ENCODE measurements at places on chromosomes 7 and 10.

GRCh38 chr10:31648966-31649365, 279.7 kb downstream of the ARHGAP12 start:
- DNase-seq: no peak

- DNase-seq: no peak
Observed at GRCh38 chr7:141674171-141674671, 27.7 kb downstream of the DENND11 start.

DNA sequence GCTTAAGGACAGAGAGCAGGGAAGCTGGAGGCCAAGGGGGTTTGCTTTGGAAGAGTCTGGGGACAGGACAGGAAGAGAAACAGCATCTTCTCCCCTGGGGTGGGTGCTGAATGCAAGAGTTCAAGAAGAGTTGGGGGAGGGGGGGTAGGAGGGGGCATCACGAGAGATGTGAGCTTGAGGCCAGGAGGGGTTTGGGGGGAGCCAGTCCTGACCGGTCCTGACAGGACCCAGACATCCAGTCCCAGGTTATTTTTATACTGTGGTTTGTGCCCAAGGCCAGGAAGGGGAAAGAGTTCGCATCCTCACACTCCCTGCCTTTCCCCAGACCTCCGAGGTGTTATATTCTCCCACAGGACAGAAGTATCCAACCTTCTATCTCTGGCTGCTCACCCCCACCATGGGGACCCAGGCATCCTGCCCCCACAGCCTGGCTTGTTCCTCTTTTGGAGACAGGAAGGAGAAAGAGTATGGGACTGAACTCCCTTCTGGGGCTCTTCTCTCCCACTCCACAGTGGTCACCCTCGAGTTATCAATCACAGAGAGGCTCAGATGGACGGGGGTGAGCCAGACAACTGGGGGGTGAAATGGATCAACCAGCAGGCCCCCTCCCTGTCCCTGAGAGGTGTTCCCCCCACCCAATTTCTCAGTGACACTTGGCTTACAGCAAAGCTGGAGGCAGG, 2.8 kb downstream of the TSC22D4 start:
- no peak for DNase-seq

- DNase-seq: peak; percentile 36
Observed at GRCh38 chr10:122510736-122511135, 49.4 kb downstream of the HTRA1 start.

- no peak for DNase-seq
Observed at GRCh38 chr10:127564644-127565043, 15.5 kb downstream of the NPS start.

DNA sequence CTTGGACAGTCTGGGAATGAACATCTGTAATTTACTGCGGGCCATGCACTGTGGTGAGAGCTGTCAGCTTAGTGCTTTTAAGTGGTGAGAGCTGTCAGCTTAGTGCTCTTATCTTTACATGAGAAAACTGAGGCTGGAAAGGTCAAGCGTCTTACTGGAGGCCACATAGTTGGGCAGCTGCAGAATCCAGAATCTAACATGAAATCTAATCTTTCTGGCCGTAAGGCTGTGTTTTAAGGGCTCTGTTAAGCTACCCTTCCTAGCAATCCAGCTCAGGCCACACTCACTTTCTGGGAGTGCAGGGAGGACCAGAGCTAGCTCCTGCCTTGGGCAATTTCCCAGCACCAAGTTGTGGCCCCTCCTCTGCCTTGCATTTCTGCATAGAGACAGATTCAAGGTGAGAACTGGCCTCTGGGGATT, 70.2 kb downstream of the SORCS3 start:
- DNase-seq: no peak

- no peak for DNase-seq
Observed at GRCh38 chr7:25775999-25776743, 375.8 kb upstream of the NFE2L3 start.

- peak; percentile 65 for DNase-seq
Observed at GRCh38 chr10:124043310-124044142, 49.9 kb downstream of the CHST15 start.

GRCh38 chr10:19154375-19154774, 105.8 kb downstream of the MALRD1 start:
- no peak for DNase-seq

GRCh38 chr10:11437391-11438142, 173.9 kb downstream of the USP6NL start:
- no peak for DNase-seq

All from Jurkat, Clone E6-1 (cell line).